ENCODE measurements at places on chromosomes 16 and 17. TPM values are rescaled to one million over a fixed set of nuclear protein-coding genes. Genes with fewer than 3 reads are reported as not detected.

The EVPL gene
- 17.5 TPM for total RNA-seq

The GAS7 gene
- total RNA-seq, result 0.33 TPM

The CCL4 gene
- total RNA-seq, result not detected

The HSD17B1 gene
- total RNA-seq, result 1.7 TPM

The PPY gene
- not detected for total RNA-seq

The PRSS53 gene
- total RNA-seq, result 0.78 TPM

The SCNN1B gene
- 0.06 TPM for total RNA-seq

The SPNS2 gene
- 10.7 TPM for total RNA-seq

The TNFRSF12A gene
- 577 TPM for total RNA-seq

The SYNGR3 gene
- 6.5 TPM for total RNA-seq

The OVCA2 gene
- 84.4 TPM for total RNA-seq

The SPATA22 gene
- total RNA-seq, result not detected

The SGSH gene
- total RNA-seq, result 27.4 TPM

The CDH1 gene
- total RNA-seq, result 4.9 TPM

The ABCA3 gene
- 15.1 TPM for total RNA-seq

The CACNG4 gene
- 11.9 TPM for total RNA-seq

The AARS1 gene
- 111 TPM for total RNA-seq

The NDE1 gene
- 48.3 TPM for total RNA-seq

The CD300E gene
- total RNA-seq, result not detected

The FOXK2 gene
- total RNA-seq, result 52.9 TPM

Data from A549 treated with CpdA at 1 μM for 4 hours (cell line).